ENCODE measurements at places on chromosomes 4 and X. TPM values are rescaled to one million over a fixed set of nuclear protein-coding genes. Genes with fewer than 3 reads are reported as not detected.

Gene MAP3K15
- total RNA-seq: 0.21 TPM

GRCh38 chrX:17359500-17359899 lies 15.5 kb upstream of the NHS start:
- DNase-seq: no peak

GRCh38 chrX:25296850-25297249 lies 281.1 kb upstream of the ARX start:
- no peak for DNase-seq

Gene CT47A7
- total RNA-seq: not detected

- no peak for DNase-seq
Measured at GRCh38 chrX:153848325-153848724, 18.0 kb upstream of the PDZD4 start.

All from activated CD8-positive, alpha-beta memory T cell treated with anti-CD3 and anti-CD28 coated beads, Interleukin-2, amount 10 ng/mL, durations not matched to agents 7 days and 5 days (primary cell).